ENCODE measurements at places on chromosomes 12 and 14.
A peak's percentile ranks its signal among the peaks of the same experiment; 100 is the strongest.

GRCh38 chr14:20807304-20808161, 4.9 kb upstream of the RNASE1 start:
- no peak for DNase-seq

GRCh38 chr12:12992418-12993130, 7.5 kb downstream of the HEBP1 start:
- DNase-seq = no peak

DNA sequence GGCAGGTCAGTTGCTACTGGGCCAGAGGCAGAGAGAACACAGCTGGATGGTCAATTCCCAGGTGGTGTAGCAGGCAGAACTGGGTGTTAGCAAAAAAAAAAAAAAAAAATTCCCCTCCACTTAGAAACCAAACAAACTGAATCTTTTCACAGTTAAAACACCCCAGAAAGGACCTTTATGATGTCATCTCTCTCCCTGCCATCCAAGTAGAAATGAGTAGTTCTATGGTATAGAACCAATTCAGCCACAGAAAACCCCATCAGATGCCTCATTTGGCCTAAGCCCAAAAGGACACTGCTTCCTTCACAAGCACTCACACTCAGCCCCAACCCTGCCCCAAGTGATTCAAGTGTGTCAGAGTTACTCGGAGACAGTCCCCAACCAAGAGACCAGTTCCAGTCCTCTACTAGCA, 230.8 kb downstream of the DPF3 start:
- DNase-seq = no peak

- DNase-seq = no peak
Observed at GRCh38 chr14:73777420-73777819, 63.2 kb upstream of the PNMA1 start.

- no peak for DNase-seq
Observed at GRCh38 chr12:91052026-91052425, 5.8 kb downstream of the KERA start.

DNA sequence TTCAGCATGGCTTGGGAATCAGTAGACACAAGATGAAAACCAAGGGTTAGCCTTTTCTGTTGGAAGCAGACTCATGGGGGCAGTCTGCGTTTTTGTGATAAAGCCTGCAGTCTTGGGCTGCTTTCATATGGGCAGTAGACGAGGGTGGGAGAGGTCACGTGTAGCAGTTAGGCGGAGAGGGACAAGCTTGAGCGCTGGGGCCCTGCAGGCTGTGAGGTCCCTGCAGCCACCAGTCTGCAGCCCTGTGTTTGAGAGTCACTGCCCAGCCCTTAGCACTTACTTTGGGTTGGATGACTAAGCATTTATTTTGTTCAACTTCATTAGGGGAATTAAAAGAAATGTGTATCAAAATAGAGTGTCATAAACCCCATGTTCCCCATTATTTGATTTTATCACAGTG, 37.2 kb downstream of the EP400 start:
- no peak for DNase-seq

- DNase-seq = peak; percentile 3
Observed at GRCh38 chr12:24719293-24719721, 229.6 kb downstream of the BCAT1 start.

DNA sequence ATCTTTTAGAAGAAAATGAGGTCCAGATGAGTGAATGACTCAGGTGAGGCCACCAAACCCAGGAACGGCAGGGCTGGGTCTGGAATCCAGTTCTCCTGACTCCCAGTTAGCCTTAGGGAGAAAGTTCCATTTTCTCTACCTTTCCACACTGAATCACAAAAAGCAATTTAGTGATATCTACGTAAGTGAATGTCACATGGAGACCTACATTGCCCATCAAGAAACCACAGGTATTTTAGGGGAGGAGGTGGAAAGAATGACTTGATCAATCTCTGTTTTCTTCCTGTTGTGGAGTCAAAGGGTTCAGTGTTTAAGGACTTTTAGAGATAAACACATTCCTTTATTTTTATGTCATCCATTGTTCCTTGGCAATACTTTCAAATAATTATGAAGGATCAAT, 106.9 kb upstream of the PTPRB start:
- no peak for DNase-seq

DNA sequence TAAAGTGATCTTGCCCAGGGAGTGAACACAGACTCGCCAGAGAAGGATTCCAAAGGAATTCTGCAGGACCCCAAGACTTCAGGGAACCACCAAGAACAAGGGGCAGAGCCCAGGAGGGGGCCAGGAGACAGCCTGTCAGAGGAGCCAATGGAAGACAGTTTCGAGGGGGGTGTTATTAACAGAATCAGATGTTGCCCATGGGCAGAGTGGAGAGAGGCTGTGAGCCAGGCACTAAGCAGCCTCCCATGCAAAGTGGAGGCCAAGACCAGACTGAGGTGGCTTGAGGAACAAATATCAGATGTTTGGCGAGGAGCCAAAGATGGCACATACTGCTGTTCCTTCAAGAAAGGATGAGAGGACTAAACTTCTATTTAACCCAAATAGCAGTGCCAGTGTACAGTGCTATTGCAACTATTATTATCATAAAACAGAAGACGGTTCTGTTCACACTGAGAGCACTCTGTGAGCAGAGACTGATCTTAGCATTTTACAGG, 12.6 kb downstream of the APPL2 start:
- DNase-seq = no peak

- no peak for DNase-seq
Observed at GRCh38 chr12:68306564-68306963, 25.6 kb downstream of the MDM1 start.

DNA sequence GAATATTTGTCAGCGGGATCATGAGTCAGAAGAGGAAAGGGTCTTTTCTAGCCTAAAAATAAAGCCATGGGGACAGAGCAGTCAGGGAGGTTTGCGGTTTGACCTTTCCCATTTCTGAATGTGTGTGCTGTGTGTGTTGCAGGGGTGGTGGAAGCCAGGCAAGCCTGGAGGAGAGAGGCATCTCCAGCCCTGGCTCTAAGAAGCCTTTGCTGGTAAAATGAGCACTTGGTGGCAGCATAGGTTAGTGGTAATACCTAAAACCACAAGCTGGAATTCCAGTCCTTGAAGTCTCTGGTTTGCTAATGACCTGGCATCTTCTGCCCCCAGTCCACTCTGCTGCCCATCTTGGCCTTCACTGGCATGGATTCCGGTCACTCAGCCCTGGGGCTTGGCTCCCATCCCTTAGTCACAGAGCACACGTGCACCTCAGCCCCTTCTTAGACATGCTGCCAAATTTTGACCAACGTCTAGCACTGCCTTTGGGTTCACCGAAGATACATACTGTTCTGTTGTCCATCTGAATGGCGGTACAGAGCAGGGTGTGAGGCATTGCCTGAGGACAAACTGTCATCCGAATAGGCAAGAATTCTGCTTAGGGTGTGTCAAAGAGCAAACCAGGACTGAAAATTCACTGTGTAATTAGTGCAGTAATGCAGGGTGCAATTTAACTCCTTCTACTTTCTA, 52.7 kb downstream of the KCNA5 start:
- DNase-seq = no peak

DNA sequence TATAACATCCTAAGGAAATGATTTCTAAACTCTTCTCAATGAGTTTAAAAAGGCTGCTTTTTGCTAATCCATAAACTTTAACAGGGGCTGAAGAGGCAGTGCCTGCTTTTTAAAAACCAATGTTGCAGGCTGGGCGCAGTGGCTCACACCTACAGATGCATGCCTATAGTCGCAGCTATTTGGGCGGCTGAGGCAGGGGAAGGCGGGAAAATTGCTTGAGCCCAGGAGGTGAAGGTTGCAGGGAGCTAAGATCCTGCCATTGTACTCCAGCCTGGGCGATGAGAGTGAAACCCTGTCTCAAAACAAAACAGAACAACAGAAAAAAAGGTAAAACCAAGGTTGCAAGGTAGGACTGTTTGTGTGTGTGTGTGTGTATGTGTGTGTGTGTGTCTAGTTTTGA, 531.2 kb downstream of the DIO2 start:
- no peak for DNase-seq

DNA sequence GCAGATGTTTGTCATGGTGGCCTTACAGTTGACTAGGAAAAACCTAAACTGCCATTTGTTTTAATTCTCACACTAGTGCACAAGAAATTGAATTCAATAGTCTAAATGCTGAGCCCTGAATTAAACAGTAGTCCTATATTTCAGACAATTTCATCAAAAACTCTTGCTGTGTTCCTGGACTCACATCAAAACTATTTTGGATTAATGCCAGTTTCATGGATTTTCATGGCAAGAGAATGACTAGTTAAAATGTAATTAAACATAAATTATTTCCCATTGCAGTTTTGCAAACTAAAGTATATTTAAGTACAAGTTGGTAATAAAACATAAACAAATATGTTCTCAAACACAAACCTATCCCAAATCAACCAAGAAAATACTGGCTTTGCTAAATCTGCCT, 468.0 kb upstream of the PRICKLE1 start:
- no peak for DNase-seq

- no peak for DNase-seq
Observed at GRCh38 chr12:67420506-67420905, 151.3 kb downstream of the CAND1 start.

GRCh38 chr12:122123051-122123760, 44.6 kb downstream of the MLXIP start:
- peak; percentile 60 for DNase-seq

DNA sequence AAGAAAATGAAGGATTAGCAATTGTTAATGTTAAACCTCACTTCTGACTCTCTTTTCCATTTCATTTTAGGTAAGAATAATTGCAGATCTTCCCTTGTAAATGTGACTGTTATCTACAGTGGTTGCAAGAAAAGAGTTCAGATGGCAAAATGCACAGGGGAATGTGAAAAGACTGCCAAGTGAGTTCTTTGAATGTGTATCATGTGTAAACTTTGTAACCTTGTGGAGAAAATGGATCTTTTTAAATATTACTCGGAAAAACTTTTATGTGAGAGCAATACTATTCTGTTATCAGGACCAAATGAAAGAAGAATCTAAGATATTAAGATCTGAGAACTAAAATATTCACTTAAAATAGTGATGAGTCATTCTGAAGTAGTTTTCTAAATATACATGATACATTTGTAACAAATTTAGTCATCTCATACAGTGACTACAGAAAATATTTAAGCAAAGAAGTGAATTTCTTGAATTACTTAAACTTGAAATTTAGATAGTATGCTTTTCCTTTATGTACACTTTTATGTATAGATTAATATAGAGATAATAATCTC, 122.5 kb upstream of the CNTN1 start:
- DNase-seq = no peak

DNA sequence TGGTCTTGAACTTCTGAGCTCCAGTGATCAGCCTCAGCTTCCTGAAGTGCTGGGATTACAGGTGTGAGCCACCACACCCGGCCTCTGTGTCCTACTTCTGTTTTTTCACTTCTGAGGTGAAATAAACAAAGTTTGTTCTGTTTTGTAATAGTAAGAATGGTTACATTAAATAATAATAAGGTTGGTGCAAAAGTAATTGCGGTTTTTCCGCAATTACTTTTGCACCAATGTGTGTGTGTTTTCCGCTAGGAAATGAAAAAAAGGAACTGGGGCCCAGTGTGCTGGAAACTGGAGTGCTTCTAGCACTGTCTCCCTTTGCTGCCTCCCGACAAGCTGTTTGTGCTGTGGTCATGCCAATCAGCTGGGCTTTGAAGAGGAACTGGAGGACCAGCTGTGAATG, 140.9 kb downstream of the NTS start:
- DNase-seq = no peak

GRCh38 chr12:114656906-114657596, 26.9 kb downstream of the TBX3 start:
- DNase-seq = no peak

- DNase-seq = no peak
Observed at GRCh38 chr12:50647031-50647430, 116.9 kb upstream of the ATF1 start.

GRCh38 chr14:100603341-100604120, 16.3 kb upstream of the BEGAIN start:
- no peak for DNase-seq

GRCh38 chr12:64029013-64029857, 184.7 kb downstream of the SRGAP1 start:
- no peak for DNase-seq

DNA sequence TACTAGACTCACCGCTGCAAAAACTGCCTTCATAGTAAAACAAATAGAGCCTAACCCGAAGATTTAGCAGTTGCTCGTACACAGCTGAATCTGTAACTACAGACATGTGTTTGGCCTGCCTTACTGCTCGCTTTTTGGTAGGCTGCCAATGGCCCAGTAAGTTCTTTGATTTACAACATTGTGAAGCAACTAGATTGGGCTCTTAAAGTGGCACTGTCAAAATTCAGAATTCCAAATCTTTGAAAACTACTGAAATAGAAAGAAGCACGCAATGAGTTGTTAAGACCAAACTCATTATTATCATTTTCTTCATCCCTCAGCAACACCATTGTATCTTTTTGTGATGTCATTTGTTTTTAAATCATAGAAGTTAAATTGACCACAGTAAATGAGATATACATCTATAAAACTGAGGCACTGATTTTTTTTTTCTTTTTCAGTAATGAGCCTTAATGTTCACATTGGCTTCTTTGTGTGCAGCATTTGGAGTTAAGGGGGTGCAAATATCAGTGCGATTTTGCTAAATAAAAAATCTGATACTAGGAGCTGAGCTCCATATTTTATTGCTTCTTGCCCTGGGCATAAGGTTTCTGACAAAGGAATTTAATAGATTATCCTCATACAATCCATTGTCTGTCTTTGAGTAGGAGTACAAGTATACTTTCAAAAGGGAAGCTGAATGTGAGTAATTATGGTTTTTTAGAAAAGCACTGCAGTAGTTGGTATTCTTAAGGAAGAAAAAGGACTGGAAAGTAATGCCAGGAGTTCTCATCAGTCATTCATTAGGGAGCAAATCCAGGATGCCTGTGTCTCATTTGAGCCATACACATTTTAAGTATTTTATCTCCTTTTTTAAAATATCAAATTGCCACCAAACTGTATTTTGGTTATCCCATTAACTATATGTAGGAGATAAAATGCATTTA, 138.5 kb downstream of the KICS2 start:
- no peak for DNase-seq

- DNase-seq = no peak
Observed at GRCh38 chr12:30385706-30386105, 310.0 kb downstream of the IPO8 start.

DNA sequence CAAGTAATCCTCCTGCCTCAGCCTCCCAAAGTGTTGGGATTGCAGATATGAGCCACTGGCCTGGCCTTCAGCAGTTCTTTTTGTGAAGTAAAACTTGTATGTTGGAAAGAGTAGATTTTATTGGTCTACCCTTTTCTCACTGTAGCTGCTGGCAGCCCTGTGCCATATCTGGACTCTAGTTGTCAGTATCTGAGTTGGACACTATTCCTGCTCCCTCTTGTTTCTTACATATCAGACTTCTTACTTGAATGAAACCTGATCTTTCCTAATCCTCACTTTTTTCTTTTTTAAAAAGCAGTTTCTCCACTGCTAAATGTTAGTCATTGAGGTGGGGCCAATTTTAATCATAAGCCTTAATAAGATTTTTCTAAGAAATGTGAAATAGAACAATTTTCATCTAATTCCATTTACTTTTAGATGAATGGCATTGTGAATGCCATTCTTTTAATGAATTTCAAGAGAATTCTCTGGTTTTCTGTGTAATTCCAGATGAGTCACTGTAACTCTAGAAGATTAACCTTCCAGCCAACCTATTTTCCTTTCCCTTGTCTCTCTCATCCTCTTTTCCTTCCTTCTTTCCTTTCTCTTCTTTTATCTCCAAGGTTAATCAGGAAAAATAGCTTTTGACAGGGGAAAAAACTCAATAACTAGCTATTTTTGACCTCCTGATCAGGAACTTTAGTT, 88.7 kb downstream of the APAF1 start:
- DNase-seq = no peak

- no peak for DNase-seq
Observed at GRCh38 chr14:77186911-77187648, 5.5 kb downstream of the TMEM63C start.

GRCh38 chr12:124482901-124483799, 84.3 kb downstream of the NCOR2 start:
- no peak for DNase-seq
